ENCODE measurements at places on chromosomes 7 and 10.
A peak's percentile ranks its signal among the peaks of the same experiment; 100 is the strongest.

DNA sequence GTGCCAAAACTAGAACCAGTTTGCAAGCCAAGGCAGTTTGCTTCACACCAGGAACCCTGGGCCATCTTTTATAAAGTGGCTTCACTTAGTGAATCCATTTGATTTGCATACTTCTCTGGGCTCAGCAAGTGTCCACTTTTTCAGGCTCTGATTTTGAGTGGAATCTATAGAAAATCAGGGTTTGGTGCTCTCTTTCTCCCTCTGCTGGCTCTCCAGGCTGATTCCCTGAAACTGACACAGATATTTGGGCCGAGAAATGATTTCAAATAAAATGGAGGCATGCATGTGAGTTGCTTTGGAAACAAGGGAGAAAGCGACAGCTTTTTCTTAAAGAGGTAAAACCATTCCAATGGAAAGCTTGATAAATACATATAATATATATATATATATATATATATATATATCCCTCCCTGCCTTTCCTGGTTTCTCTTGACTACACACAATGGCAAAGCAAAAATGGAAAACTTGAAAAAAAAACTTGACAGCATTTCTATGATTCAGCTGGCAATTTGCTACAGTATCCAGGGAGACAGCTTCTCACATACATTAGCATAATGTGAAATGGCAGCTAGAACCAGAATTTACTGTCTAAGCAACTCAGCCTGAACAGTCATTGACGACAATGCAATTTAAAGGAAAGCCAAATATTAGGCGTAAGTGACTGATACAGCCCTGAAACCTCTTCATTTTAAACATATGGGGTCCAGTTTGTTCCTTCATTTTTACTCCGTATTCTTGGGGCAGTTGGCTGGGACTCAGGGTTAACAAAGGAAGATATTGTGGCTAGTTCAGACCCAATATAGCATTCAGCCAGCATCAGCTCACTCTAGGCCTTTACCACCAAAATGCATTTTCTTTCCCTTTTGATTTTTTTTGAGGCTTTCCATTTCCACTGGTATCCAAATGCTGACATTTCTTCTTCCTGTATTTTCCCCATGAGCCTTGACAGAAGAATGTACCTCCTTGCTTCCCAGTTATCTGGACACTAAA is 188.5 kb downstream of the TMEM178B start:
- no peak for DNase-seq

- DNase-seq: no peak
Measured at GRCh38 chr7:98949336-98950044, 71.2 kb downstream of the TRRAP start.

- DNase-seq: no peak
Measured at GRCh38 chr7:152677808-152678670, 2.1 kb upstream of the XRCC2 start.

GRCh38 chr10:26579256-26580063 is 118.0 kb upstream of the PDSS1 start:
- DNase-seq: no peak

DNA sequence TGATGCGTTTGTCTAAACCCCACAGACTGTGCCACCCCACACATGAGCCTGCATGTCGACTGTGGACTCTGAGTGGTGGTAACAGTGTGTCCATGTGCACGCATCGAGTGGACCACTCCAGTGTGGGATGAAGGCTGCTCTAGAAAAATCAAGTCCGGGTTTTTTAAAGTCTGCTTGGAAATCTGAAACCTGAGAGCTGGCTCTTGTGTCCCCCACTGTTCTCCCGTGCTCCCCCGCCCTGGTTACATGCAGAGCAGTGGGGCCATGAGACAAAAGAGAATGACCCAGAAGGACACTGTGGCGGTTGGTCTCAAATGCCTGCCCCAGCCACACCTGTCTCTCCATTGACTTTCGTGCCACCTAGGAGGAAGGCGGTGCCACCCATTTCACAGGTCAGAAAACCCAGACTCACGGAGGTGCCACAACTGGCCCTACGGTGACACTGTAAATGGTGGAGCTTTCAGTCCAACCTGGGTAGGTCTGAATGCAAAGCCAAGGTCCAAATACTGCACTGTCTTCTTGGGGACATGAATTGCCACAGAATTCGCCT is 27.3 kb upstream of the PWWP2B start:
- DNase-seq: no peak

- DNase-seq: no peak
Measured at GRCh38 chr7:153247926-153248325, 488.4 kb downstream of the ACTR3B start.

- DNase-seq: peak; percentile 65
Measured at GRCh38 chr10:48745662-48746245, 61.1 kb downstream of the WDFY4 start.

DNA sequence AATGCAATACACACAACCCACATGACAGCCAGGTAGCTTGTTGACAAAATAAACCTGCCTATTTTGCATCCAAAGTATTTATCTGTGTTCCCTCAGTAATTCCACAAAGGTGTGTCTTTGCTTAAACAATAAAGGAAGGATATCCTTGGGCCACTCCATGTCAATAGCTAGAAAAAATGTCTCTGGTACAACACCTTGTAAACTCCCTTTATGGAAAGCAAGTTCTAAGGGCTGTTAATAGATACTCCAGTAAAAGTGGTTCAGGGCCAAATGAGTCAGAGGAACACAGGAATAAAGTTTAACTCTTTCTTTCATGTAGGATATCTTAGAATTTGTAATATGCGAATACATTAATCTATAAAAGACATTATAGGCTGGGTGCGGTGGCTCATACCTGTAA is 96.9 kb upstream of the LRRTM3 start:
- DNase-seq: no peak

DNA sequence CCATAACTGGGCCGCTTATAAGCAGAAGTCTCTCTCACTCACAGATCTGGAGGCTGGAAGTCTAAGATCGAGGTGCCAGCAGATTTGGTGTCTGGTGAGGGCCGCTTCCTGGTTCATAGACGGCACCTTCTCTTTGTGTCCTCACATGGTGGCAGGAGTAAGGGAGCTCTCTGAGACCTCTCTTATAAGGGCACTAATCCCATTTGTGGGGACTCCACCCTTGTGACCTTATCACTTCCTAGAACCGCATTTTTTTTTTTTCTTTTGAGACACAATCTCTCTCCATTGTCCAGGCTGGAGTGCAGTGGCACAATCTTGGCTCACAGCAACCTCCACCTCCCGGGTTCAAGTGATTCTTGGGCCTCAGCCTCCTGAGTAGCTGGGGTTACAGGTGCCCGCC is 8.1 kb downstream of the FBH1 start:
- DNase-seq: no peak

- no peak for DNase-seq
Measured at GRCh38 chr7:51374936-51375335, 58.3 kb upstream of the COBL start.

GRCh38 chr10:12720217-12720981 is 281.1 kb downstream of the CCDC3 start:
- no peak for DNase-seq

Measured in vagina (tissue), 2 donors.